Right ventricle myocardium inferior (tissue), 1 donor: ENCODE measurements at places on chromosomes 6 and 20.
A peak's percentile ranks its signal among the peaks of the same experiment; 100 is the strongest.

DNA sequence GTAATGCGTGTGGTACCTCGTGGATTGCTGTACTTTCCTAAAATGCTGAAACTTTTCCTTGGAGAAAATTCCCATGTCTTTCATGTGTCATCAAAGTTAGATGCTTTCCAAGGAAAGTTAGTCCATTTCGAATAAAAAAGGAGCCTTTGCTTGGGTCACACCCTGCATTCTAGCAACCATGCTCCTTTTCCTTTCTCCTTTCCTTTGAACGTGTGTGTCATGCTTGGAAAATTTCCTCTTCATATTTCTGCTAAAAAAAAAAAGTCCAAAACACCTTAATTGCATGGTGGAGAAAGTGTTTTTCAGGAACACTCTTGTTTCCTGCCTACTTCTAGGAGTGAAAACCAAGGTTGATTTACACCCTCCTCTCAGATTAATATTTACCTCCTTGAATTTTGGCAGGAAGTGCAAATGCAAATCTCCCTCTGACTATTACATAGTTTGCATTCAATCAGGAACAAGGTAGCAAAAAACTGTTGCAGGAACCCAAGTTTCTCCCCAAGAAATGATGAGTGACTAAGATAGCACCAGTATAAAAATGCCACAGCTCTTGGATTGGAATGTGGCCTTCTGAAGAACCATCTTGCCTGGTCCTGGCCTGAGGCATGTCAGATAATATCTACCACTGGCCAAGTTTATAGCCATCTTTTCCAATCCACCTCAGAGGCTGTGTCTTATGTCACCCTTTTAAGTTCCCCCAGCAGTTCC lies 590.6 kb downstream of the QKI start:
- DNase-seq = no peak

- DNase-seq = no peak
These were observed 86.0 kb downstream of the SAMD3 start for GRCh38 chr6:130136798-130137197.

DNA sequence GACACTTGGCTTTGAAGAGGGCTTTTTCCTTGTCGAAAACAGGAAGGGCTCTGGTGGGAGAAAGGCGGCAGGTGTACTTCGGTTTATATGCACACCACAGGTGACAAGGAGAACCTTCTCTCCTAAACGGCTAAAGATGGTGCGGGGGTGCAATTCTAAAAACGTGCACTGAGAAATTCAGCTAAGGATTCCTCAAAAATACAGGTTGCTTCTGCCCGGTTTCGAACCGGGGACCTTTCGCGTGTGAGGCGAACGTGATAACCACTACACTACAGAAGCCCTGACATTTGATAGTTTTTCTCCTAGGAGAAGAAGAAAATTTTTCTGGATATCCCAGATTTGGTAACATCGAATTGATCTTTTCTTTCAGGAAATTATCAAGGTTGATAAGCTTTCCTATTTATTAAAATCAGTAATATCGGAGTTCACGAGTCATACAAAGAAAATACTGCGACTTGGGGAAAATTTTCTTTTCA lies 32.0 kb downstream of the POM121L2 start:
- no peak for DNase-seq

DNA sequence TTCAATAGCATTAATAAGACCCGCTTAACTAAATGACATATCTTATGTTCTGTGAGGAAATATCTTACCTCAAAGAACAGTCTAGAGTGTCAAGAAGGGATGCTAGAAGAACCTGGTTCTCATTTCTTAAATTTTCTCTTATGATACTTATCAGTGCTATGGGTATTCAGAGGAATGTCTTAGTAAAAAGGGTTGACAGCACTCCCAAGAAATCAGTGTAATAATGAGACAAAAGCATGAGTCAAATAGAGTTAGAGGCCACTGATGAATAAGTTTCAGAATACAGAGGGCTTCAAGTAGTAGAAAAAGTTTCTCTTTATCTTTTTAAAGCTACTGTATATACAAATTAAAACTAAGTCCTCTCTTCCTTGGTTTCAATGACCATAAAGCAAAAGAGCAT lies 242.8 kb downstream of the GJA1 start:
- no peak for DNase-seq

- DNase-seq = no peak
These were observed 3.5 kb upstream of the RAET1L start for GRCh38 chr6:150028799-150029198.

- peak; percentile 63 for DNase-seq
These were observed 332.6 kb downstream of the ADGRB3 start for GRCh38 chr6:68967549-68968300.

- no peak for DNase-seq
These were observed 23.6 kb upstream of the FABP7 start for GRCh38 chr6:122755901-122756300.

GRCh38 chr6:50030777-50031562 lies 9.2 kb upstream of the DEFB110 start:
- DNase-seq = no peak

- no peak for DNase-seq
These were observed 111.3 kb downstream of the LRRC1 start for GRCh38 chr6:53906103-53906502.

GRCh38 chr6:127893541-127893940 lies 7.3 kb downstream of the THEMIS start:
- DNase-seq = no peak

DNA sequence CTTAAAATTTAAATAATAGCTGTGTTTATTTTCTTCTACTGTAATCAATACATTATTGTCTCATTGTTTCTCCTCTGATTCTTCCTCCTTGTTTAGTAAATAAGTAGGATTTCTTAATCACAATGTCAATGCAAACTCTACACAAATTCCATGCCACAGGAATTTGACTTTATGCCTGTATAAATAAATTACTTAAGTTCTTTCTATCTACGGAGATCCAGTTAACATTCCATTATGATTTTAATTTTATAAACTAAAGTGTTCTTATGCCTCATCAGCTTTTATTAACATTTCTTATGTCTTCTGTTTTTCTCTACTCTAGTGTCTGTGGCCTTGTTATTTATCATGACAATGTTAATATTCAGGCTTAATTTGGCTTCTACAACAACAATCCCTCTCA lies 1169.2 kb downstream of the GRIK2 start:
- DNase-seq = no peak

GRCh38 chr6:338815-339262 lies 46.6 kb downstream of the DUSP22 start:
- peak; percentile 58 for DNase-seq

- no peak for DNase-seq
These were observed 24.6 kb downstream of the PRSS35 start for GRCh38 chr6:83536647-83537589.

- DNase-seq = no peak
These were observed 116.8 kb upstream of the DST start for GRCh38 chr6:56759521-56759920.

- no peak for DNase-seq
These were observed 34.5 kb upstream of the PREX1 start for GRCh38 chr20:48862279-48862678.

GRCh38 chr20:46047821-46048220 lies 18.8 kb downstream of the SLC12A5 start:
- DNase-seq = no peak

GRCh38 chr20:9918348-9918747 lies 79.5 kb upstream of the PAK5 start:
- no peak for DNase-seq

DNA sequence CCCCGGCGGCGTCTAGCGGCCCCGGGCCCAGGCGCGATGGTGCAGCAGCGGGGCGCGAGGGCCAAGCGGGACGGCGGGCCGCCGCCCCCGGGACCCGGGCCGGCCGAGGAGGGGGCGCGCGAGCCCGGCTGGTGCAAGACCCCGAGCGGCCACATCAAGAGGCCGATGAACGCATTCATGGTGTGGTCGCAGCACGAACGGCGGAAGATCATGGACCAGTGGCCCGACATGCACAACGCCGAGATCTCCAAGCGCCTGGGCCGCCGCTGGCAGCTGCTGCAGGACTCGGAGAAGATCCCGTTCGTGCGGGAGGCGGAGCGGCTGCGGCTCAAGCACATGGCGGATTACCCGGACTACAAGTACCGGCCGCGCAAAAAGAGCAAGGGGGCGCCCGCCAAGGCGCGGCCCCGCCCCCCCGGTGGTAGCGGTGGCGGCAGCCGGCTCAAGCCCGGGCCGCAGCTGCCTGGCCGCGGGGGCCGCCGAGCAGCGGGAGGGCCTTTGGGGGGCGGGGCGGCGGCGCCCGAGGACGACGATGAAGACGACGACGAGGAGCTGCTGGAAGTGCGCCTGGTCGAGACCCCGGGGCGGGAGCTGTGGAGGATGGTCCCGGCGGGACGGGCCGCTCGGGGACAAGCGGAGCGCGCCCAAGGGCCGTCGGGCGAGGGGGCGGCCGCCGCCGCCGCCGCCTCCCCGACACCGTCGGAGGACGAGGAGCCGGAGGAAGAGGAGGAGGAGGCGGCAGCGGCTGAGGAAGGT lies 715 bp downstream of the SOX12 start:
- DNase-seq = peak; percentile 91
